ENCODE measurements at places on chromosomes 1 and 21.

- DNase-seq, result no peak
Measured at GRCh38 chr1:155703216-155703615, 14.3 kb downstream of the DAP3 start.

- DNase-seq, result no peak
Measured at GRCh38 chr1:186195377-186195931, 179.6 kb downstream of the TPR start.

DNA sequence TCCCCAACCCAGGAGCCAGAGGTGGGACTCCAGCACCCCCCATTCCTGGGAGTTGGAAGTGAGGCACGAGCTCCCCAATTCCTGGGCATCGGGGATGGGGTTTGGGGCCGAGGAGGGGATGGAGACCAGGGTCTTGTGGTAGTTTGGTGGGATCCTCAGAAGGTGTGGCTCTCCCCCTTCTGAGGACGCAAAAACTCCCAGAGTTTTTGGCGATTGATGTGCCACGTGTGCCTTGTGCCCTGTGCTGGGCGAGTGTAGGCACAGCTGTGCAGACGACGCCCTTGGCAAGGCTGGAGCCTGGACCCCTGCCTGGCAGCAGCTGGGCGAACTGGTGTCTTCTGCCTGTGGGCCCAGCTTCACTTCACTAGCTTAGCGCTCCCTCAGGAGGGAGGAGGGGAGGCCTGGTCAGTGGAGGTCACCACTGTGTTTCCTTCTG, 2.6 kb downstream of the GUK1 start:
- DNase-seq, result no peak

GRCh38 chr21:42092771-42093170, 21.7 kb downstream of the UMODL1 start:
- no peak for DNase-seq

DNA sequence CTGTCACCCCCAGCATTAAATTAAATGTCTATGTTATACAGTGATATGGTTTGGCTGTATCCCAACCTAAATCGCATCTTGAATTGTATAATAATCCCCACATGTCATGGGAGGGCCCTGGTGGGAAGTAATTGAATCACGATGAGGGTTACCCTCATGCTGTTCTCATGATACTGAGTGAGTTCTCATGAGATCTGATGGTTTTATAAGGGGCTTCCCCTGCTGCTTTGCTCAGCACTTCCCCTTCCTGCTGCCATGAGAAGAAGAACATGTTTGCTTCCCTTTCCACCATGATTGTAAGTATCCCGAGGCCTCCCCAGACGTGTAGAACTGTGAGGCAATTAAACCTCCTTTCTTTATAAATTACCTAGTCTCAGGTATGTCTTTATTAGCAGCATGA, 445.7 kb downstream of the MRPL39 start:
- DNase-seq, result no peak

DNA sequence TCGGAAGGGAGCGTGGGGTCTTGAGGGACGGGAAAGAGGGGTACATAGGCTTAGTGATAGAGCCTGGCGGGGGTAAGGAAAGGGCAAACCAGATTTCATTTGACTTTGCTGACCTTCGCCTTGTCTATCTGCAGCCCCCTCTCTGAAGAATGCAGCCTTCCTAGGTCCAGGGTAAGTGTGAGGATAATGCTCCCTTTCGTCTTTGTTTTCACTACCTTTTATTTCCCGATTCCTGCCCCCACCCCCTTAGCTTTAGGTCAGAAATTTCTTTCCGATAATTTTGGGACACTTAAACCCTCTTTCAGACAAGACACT, 396 bp downstream of the ATP5PB start:
- DNase-seq, result no peak

DNA sequence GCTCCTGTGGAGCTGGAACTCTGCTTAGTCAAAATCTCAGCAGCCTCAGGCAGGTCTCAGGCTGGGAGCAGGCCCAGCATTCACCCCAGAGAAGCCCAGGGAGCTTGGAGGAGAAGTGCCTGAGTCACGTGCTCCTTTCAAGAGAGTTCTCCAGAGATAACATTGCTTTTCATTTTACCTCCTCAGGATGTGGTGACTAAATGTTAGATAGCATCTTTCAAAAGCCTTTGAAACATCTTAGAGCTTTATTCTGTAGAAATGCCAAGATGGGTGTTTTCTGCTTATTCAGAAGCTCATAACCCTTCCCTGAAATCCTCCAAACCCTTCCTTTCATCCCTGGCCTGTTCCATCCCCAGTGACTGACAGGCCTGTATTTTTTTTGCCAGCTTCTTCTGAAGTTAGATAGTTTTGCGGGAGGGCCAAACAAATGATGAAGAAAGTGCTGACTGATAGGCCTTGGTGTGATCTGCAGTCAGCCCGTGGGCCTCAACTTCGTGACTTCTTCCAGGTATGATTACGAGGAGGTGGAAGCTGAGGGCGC, 58.0 kb downstream of the PGM1 start:
- DNase-seq, result no peak

DNA sequence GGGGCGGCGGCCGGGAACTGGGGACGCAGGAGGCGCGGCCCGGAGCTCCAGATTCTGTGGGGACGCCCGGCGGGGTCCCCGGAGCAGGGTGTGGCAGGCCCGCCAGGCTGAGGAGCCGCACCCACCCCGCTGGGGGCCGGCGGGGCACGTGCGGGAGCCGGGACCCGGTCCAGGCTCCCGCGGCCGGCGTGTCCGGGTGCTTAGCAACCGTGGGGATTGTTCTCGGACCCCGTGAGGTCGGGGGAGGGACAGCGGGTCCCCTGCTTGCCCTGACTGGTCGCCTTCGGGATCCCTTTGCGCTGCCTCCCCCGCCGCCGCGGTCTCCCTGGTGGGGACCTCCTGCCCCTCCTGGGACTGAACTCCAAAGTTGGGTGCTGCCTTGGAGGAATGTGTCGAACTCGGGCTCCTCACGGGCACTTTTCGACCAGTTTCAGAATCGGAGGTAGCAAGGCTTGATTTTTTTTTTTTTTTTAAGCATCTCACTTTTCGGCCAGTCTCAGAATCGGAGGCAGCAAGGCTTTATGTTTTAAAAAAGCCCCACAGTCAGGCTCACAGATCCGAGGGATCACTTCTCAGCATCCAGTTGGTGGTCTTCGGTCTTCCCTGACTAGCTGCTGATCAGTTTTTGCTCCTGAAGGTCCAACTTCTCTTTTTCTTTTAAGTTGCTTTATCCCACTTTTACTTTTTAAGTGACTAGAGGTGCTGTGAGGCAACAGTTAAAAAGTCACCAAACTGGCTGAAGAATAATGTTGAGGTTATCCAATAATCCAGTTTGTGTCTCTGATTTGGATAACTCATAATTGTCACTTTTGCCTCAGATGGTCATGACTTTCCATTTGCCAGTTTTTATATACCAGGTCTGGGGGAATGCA, 648 bp downstream of the FAM76A start:
- DNase-seq, result peak; percentile 28

DNA sequence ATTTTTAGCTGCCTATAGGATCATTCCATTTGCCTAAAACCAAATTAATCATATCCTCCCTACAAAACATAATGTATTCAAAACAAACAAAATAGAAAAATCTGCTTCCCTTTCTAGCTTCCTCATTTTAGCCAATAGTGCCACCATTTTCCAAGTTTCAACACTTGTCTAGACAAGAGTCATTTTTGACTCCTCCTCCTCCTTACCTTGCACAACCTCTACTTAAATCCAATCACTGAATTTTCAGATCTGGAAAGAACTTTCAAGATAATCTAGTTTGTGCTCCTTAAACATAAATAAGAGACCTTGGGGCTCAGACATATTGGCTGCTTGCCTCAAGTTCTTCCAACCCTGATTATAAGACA, 7.4 kb downstream of the STX6 start:
- DNase-seq, result no peak

GRCh38 chr1:222665964-222666363, 46.3 kb downstream of the AIDA start:
- DNase-seq, result no peak

DNA sequence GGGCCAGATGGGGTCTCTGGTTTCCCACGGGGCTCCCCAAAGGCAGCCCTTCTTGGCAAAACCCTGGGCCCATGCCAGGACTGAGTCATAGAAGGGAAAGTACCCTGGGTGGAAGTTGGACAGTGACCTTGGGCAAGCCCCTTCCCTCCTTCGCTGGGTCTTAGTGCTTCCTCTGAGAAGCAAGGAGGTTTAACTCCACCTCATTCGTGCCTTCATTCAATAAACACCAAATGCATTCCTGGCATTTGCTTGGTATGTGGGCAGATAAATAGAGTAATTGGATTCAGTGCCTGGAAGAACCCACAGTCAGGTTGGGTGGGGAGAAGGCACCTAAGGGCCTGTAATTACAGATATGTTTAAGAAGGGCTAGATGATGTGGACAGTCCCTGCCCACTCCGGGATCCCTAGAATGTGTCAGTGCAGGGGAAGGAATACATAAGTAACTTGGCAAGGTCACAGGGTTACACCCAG, 36.3 kb upstream of the CITED4 start:
- DNase-seq, result no peak

- no peak for DNase-seq
Measured at GRCh38 chr1:23370709-23371584, 1.3 kb upstream of the ZNF436 start.

- no peak for DNase-seq
Measured at GRCh38 chr21:41747943-41748738, 18.7 kb downstream of the RIPK4 start.

GRCh38 chr1:16050328-16050727, 6.7 kb downstream of the CLCNKB start:
- no peak for DNase-seq

DNA sequence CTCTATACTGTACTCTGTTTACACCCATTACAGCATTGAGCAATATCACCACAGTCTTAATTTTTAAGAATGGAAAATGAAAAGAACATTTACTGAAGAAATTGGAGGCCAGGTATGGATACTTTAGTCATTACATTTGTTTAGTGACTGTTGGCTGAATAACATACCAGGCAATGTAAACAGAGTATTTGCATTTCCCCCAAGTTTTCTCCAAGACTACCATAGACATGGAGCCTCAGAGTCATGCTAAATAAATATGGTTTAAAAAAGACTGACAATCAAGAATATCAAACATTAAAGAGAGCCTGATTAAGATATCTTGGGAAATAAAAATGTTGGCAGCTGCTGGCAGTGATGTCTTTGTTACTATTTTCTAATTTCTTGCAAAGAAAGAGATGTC, 136.9 kb upstream of the ADAMTS5 start:
- no peak for DNase-seq

DNA sequence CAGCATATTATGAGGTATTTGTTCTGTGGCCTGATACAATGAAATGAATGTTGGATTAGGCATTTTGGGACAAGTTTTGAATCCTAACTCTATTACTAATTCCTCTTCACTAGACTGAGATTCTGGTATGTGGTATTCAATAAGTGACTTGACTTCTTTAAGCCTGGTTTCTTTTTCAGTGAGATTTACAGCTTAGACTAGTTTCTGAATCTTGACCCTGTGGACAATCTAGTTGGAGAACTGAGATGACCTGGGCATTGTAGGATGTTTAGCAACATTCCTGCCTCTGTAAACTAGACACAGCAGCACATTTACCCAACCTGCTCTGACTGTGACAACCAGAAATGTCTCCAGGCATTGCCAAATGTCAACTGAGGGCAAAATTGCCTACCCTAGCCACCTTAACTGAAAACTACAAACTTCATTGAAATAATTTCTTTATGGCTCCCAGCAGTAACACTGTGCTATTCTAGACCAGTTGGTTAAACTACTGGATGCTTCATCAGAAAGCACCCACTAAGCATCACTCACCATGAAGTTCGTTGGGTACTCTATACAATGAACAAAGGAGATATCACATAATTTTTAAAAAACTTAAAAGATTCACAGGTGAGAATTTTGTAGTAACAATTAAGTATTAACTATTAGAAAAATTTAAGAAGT, 16.8 kb downstream of the PTPRC start:
- DNase-seq, result no peak

GRCh38 chr1:235500971-235501540, 3.2 kb downstream of the B3GALNT2 start:
- DNase-seq, result no peak

DNA sequence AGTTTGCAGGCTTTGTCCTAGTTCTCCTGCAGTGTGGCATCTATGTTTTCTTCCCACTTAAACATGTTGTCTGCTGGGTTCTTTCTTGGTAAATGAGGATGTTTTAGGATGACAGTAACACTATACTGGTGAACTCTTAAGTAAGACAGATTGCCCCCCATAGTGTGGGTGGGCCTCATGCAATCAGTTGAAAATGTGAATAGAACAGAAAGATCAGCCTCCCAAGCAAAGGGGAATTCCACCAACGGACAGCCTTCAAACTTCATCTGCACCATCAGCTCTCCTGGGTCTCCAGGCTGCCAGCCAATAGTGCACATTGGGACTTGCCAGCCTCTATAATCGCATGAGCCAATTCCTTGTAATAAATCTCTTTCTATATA, 10.7 kb upstream of the TARBP1 start:
- DNase-seq, result no peak
